ENCODE measurements at places on chromosomes 2 and 18.

- peak; percentile 65 for DNase-seq
Observed at GRCh38 chr2:207165121-207166038, at the start of gene KLF7. KLF7 (minus strand) TSS chr2:207165948; CDS start chr2:207165568, 380 bp downstream.

GRCh38 chr2:42756966-42757513 is 6.9 kb downstream of the OXER1 start:
- no peak for DNase-seq

GRCh38 chr2:69168144-69168813 is 155.3 kb downstream of the ANTXR1 start:
- no peak for DNase-seq

- DNase-seq: no peak
Observed at GRCh38 chr18:33644494-33644893, 66.5 kb downstream of the ASXL3 start.

- no peak for DNase-seq
Observed at GRCh38 chr2:49928551-49928950, 774.2 kb upstream of the FSHR start.

DNA sequence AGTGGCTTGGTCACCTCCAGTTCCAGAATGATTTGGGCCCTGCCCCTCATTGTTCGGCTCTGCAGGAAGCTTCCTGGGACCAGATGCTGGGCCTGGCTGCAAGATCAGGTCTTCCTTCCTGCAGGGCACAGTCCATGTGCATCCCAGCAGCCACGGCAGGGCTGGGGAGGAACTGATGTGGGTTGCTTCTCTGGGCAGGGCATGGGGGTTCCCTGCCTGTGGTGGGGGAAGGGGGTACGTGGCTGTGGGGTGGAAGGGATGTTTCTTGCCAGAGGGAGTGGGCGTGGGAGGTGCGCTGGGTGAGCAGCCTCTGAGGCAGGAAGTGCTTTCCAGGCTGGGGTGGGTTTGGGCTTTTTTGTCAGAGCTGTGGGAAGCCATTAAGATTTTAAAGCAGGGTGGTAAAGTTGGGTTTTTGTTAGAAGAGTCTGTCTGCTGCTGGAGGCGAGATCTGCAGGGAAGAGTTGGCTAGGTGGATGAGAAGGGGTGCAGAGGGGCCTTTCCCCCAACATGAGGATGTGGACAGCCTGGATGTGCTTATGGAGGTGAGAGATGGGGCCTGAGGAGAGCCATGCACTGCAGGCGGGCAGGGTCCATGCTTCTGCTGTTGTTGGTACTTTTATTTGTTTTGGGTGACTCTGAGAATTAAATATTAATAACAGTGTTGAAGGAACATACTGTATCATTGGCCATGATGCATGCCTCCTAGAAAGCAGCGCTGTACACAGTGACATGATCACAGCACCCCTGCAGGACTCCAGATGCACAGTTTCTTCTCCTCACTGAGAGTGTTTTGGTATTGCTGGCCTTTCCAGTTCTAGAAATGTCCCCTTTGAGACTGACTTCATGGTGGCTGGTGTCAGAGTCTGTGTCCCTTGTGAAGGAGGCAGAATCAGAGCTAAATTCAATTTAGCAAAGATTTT is 45.3 kb downstream of the DGKD start:
- peak; percentile 68 for DNase-seq

DNA sequence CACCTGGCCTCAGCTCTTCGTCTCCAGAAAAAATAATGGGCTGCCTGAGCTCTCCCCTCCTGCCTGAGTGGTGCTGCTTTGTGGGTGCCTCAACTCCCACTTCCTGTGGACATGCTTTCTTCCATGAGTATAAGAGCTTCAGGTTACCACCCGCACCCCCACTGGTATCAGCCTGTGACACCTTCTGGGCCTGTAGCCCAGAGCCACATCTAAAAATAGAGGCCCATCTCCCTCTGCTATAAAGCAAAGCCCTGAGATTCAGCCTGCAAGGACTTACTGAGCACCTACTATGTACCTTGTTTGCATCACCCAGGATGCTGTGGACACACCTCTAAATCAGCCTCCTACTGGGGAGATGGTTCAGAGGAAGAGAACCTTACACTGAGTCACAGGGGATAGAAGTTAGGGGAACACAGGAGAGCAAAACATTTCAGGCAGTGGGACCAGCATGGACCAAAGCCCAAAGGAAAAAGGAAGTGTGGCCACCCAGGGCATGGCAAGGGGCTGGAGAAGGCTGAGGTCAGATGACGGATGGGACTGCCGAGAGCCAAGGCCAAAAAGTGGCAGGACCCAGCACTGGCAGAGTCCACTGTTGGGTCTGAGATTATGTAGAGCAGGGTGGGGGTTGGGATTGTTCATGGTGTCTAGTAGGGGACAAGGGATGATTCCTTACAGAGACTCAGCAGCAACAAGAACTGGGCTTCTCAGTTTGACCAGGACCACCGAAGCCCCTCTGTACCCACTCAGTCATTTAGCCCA is 123.7 kb upstream of the PPP1CB start:
- DNase-seq: no peak

- peak; percentile 49 for DNase-seq
Observed at GRCh38 chr2:19474128-19474527, 115.7 kb upstream of the OSR1 start.

GRCh38 chr18:64539847-64540246 is 391.0 kb upstream of the LINC00305 start:
- DNase-seq: no peak

DNA sequence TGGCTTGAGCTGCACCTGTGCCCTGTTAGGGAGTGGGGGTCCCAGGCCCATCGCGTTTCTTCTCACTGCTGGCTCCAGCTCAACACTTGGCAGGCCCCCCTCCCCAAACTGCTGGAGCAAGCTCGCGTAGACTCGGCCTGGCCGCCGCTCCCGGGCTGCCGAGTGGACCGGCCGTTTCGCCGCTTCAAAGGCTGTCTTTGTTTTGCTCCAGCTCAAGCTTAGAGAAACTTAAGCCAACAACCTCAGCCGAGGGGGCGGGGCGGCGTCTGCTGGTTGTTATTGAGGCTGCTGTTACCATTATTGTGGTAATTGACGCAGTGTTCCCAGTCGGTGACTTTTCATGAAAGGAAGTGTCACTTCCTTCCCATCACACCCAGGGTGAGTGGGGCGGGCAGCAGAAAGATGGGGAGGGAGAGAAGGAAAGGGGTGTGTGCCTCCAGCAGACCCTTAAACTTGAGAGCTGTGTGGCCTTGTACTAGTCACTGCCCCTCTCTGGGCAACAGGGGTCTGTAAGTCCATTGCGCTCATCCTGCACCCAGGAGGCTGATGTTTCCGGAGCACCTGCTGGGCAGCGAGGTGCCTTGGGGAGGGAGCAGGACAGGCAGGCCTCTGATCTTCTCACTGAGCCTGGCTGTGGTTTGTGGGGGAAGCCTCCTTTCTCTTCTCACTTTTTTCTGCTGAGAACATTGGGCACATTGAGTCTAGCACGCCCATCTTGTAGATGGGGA is 2.1 kb downstream of the ARID5A start:
- DNase-seq: peak; percentile 89

GRCh38 chr18:45237343-45238098 is 377.8 kb upstream of the SLC14A2 start:
- no peak for DNase-seq

- no peak for DNase-seq
Observed at GRCh38 chr2:23563673-23564614, 179.0 kb downstream of the KLHL29 start.

DNA sequence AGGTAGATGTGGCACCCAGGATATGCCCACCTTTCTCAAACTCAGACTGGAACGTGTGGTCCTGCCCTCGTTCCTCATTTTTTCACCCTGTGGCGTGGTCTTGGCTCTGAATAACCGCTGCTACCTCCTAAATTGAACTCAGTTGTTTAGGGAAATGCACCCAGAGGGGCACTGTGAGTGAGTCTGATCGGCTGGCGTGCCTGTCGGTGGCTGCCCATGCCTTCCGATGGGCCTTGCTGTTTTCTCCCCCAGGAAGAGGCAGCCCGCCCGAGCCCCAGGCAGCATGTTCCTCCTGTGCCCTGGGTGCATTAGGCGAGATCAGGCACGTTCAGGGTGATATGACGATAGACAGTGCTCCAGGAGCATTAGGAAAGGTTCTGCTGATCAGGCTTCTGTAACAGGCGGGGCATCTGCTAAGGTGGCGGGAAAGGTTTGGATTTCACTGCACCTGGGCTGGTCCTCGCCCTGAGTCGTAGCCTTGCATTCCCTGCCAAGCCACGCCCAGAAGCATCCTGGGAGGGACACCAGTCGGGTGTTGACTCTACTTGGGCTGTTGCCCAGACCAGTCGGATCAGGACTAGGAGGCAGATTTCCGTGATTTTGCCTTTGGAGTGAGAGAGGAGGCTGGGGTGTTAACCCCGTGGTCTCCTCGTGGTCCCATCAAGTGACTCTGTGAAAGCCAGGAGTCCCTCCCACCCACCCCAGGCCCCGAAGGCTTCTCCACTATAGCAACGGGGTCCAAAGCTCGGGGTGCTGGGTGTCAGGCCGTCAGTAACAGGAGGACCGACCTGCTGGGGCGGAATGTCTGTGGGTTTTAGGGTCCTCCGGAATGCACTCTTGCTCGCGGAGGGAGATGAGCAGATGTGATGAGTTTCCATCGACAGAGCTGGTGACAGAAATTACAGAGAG is 75.1 kb downstream of the SH3BP4 start:
- no peak for DNase-seq

GRCh38 chr2:43060390-43061016 is 165.9 kb downstream of the ZFP36L2 start:
- no peak for DNase-seq

DNA sequence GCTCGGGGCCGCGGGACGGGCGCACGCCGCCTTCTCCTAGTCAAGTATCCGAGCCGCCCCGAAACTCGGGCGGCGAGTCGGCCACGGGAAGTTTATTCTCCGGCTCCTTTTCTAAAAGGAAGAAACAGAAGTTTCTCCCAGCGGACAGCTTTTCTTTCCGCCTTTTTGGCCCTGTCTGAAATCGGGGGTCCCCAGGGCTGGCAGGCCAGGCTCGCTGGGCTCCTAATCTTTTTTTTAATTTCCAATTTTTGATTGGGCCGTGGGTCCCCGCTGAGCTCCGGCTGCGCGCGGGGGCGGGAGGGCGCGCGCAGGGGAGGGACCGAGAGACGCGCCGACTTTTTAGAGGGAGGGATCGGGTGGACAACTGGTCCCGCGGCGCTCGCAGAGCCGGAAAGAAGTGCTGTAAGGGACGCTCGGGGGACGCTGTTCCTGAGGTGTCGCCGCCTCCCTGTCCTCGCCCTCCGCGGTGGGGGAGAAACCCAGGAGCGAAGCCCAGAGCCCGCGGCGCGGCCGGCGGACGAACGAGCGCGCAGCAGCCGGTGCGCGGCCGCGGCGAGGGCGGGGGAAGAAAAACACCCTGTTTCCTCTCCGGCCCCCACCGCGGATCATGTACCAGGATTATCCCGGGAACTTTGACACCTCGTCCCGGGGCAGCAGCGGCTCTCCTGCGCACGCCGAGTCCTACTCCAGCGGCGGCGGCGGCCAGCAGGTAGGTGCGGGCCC is 617 bp downstream of the FOSL2 start:
- peak; percentile 68 for DNase-seq

GRCh38 chr2:124450481-124450880 is 425.4 kb downstream of the CNTNAP5 start:
- DNase-seq: no peak

GRCh38 chr2:128180031-128180430 is 89.0 kb downstream of the UGGT1 start:
- DNase-seq: no peak

GRCh38 chr18:31491586-31491985 is 6.4 kb upstream of the DSG2 start:
- DNase-seq: no peak

GRCh38 chr2:236366049-236366387 is 101.8 kb upstream of the ASB18 start:
- no peak for DNase-seq

GRCh38 chr18:48848641-48849143 is 102.1 kb downstream of the SMAD7 start:
- DNase-seq: no peak

GRCh38 chr2:171227066-171227782 is 66.5 kb upstream of the TLK1 start:
- no peak for DNase-seq

Measured in activated naive CD8-positive, alpha-beta T cell treated with anti-CD3 and anti-CD28 coated beads for 36 hours (primary cell).